ENCODE measurements at places on chromosomes 4 and X. TPM values are rescaled to one million over a fixed set of nuclear protein-coding genes. Genes with fewer than 3 reads are reported as not detected.

FAM200B gene
- 16.6 TPM for total RNA-seq

- peak; percentile 80 for DNase-seq
- H3K4me3 ChIP-seq: peak overlapping the region; percentile 63
- no peaks in the 10 kb centered on the region for H3K27me3 ChIP-seq
Observed at GRCh38 chrX:19887911-19888879, 795 bp upstream of the SH3KBP1 start.

- H3K27me3 ChIP-seq: no peaks in the 10 kb centered on the region
- no peak overlapping the region for H3K27ac ChIP-seq
- no peak overlapping the region for H3K4me3 ChIP-seq
- H3K36me3 ChIP-seq: no peaks in the 10 kb centered on the region
Observed at GRCh38 chr4:59553063-59553720, 1646.9 kb upstream of the ADGRL3 start.

- no peaks in the 10 kb centered on the region for H3K4me1 ChIP-seq
- H3K4me3 ChIP-seq: no peak overlapping the region
- no peaks in the 10 kb centered on the region for H3K36me3 ChIP-seq
- no peaks in the 10 kb centered on the region for H3K27me3 ChIP-seq
- no peak for DNase-seq
Observed at GRCh38 chrX:136689436-136689835, 41.5 kb downstream of the CD40LG start.

WDR17 gene
- 0.52 TPM for total RNA-seq

- H3K4me1 ChIP-seq: no peaks in the 10 kb centered on the region
- no peak overlapping the region for H3K27ac ChIP-seq
- H3K4me3 ChIP-seq: no peak overlapping the region
- no peak for DNase-seq
- H3K27me3 ChIP-seq: no peaks in the 10 kb centered on the region
Observed at GRCh38 chrX:117327373-117327772, 789.2 kb downstream of the KLHL13 start.

HAND2 gene
- not detected for total RNA-seq

MAGEB2 gene
- total RNA-seq: not detected

Data from Caco-2 (cell line).